ENCODE measurements at places on chromosomes 3 and 15. TPM values are rescaled to one million over a fixed set of nuclear protein-coding genes. Genes with fewer than 3 reads are reported as not detected.

- DNase-seq = peak; percentile 18
Observed at GRCh38 chr3:56970461-56970879, 90.0 kb upstream of the SPATA12 start.

The AP3B2 gene
- total RNA-seq = not detected

DNA sequence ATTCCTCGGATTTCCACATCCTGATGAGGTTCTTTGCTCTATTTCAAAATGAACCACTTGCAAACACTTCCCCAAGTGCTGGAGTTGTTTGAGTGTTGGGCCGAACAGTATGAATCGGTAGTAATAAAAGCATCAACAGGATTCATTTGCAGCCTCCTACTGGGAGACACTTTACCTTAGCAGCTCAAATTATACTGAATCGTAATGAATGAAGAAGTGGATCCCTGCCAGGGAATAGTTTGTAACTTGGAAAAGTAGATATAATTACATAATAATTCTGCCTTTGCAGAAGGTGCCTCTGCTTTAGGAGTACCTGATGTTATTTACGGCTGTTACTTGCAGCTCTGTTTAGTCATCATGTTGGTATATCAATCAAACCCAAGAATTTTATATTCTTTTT, 669.1 kb downstream of the CADM2 start:
- DNase-seq = no peak

The ALAS1 gene
- 29.7 TPM for total RNA-seq

- no peak for DNase-seq
Observed at GRCh38 chr3:34207806-34208205, 409.4 kb downstream of the PDCD6IP start.

GRCh38 chr15:69718916-69719315, 266.3 kb downstream of the RPLP1 start:
- DNase-seq = no peak

DNA sequence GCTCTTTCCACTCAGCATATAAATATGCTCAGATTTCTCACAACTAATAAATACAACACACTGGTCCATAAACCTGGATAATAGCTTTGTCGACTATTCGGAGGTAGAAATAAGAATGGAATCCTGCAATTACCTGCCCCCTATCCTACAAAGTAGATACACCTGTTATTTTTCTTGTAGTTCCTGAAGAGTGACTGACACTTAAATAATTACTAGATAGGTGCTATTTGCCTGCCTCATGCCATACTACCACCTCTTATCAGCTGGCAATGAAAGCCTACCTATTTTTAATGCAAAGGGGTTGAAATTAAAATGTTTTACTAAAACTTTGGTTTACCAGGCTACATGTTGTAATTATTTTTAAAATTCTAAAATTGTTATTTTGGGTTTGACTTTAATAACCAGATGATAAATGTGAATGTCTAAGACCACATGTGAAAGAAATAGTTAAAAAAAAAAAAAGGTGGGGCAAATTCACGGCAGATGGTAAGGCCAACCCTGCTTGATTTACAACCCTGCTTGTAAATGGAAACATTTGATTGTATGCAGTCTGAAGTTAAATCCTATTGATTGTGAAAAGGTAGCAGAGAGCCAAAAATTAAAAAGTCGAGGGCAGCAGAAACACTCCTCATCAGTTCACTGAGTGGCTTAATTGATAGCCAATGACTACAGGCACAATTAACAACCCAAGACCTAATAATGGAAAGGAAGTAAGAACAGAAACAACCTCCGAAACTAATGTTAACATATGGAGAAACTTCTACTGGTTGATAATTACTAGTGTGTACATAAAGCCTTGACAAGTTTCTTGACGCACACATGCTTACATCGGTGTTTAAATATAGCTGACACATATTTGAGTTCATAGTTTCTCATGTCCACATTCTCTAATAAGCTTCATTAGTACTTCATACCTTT, 8.9 kb downstream of the PEAK1 start:
- DNase-seq = no peak

The UBAP1L gene
- total RNA-seq = 0.28 TPM

GRCh38 chr3:138600100-138600745, 6.2 kb upstream of the CEP70 start:
- no peak for DNase-seq

DNA sequence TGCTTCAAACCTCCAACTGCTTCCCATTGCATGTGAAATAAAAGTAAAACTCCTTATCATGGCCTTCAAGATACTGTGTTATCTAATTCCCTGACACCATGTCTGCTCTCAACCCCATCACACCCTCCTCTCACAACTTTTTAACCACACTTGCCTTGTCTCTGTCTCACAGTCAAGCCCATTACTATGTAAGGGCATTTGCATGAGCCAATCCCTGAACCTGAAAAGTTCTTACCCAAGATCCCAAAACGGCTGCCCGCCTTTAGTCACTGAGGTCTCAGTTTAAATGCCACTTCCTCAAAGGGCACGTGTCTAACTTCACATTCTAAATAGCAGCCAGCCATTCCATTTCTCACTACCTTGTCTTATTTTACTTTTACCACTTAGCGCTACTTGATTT, 83.1 kb downstream of the SST start:
- DNase-seq = no peak

DNA sequence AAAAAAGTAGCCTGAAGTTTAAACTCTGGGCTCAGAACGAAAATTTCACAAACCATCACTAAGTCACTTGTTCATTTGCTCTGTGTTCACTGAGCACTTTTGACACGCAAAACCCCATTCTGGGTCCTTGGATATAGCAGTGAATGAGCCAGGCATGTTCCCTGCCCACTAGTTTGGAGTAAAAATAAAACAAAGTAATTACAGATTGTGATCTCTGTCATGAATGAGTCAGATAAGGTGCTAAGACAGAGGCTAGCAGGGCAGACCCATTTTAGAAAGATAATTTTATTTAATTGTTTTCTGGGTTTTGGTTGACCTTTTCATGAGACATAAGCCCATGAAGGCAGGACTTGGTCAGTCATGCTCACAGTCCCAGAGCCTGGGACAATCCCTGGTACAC, 84.1 kb upstream of the ARHGEF3 start:
- DNase-seq = no peak

The ZNF502 gene
- total RNA-seq = 5.7 TPM

- peak; percentile 76 for DNase-seq
Observed at GRCh38 chr3:152399374-152399773, 130.6 kb downstream of the MBNL1 start.

DNA sequence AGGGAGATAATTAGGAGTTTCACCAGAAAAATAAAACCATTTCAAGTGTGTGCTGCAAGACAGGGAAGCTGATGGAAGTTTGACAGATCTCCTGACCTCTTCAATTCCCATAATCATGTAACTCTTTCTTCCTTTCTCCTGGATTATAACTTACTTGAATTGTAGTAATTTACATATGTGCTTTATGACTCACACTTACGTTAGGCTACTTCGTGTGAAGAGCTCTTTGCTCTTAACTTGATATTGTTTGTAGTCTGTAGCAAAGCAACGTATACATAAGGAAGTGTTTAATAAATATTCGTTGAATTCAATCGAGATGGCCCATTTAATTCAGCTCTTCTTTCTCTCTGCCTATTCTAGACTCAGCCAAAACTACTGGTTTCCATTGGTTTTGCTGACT, 23.5 kb downstream of the ROBO2 start:
- DNase-seq = no peak

The NUP210 gene
- total RNA-seq = under 0.01 TPM

DNA sequence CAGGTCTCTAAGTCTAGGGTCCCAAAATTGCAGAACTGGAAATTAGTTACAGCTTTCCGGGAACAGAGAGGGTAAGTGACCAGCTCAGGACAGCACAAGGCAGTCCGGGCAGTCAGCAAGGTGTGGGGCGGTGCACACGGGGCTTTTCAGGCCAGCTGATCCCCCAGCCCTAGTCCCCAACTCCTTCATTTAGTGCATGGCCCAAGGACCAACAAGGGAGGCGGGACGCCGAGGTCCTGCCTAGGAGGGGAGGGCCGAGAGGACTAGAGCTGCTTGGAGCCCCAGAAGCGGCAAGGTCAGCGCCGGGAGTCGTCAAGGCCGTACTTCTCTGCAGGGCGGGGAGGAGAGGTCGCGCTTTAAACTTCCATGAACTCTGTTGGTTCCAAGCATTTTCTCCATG, 2.0 kb upstream of the PDE8A start:
- no peak for DNase-seq

The MYO5A gene
- total RNA-seq = 65.3 TPM

The RASL12 gene
- total RNA-seq = under 0.01 TPM

DNA sequence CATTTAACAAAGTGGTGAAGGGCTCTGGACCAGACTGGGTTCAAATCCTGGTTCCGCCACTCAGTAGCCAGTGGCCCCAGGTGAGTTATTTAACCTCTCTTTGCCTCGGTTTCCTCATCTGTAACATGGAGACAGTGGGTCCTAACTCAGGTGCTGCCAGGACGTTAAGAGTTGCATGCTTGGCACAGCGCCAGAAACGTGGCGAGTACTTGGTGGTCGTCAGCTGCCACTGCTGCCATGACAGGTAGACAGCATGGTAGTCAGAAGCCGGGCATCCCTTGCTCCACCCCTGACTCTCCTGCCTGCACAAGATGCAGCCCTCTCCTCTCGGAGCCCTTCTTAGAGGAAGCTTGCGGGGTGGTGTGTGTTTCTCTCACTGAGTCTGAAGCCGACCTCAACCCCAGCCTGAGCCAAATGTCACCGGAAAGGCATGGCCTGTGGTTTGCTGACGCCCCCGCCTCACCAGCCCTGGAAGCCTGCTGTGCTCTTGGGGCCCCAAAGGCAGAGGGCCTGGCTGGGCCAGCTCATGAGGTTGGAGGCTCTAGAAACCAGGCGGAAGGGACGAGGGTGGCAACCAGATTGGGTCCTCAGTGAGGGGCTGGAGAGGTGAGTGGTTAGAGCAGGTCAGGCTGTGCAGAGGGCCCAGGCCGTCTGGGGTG, 160.8 kb upstream of the TLE3 start:
- DNase-seq = no peak

The RTP3 gene
- not detected for total RNA-seq

DNA sequence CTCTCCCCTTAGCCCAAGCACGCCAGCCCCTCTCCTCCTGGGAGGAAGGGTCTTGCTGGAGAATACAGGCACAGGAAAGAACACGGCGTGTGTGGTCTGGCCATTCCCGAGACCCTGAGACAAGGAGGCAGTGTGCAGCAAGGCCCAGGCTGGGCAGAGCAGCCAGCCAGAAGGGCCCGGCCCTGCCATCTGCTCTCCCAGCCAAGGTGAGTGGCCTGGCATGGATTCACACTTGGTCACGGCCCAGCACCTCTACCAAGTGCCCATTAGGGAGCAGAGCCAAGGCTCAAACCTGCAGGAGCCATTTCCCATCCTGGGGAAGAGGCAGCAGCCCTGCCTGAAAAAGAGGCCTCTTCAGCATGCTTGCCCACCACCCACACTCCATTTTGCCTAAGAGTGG, 28.6 kb downstream of the MEGF11 start:
- DNase-seq = no peak

DNA sequence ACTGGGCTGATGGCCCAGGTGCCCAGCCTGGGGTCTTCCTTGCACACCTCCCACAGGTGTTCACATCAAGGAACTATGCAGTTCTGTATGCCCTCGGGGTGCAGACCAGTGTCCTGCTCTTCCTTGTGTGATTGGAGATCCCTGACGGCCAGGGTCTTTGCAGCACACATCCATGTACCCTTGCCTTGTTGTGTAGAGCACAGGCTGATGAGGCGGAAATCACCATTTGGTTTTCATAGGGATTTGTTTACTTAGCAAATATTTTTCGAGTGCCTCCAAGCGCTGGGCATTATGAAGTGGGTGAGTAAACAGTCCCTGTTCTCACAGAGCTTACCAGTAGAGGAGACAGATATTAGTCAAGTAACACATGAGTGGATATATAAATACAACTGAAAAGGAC, 209.3 kb upstream of the UMPS start:
- peak; percentile 8 for DNase-seq

DNA sequence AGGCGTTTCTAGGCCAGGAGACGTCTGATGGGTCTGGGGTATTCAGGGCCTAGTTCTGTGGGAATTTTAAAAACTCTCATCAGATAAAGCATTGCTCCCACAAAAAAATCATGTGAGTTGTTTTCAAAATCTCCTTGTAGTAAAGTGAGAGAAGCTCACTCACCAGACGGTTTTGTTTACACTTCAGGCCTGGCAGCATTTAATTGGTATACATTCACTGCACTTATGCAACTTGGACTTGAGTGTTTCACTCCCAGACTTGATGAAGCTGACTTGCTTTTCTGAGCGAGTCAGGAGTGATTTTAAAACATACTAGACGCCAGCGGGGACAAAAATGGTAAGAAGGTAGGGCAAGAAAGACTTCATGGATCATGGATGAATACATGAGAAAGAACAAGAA, 75.2 kb downstream of the SLCO3A1 start:
- no peak for DNase-seq

The GSK3B gene
- total RNA-seq = 39.7 TPM

DNA sequence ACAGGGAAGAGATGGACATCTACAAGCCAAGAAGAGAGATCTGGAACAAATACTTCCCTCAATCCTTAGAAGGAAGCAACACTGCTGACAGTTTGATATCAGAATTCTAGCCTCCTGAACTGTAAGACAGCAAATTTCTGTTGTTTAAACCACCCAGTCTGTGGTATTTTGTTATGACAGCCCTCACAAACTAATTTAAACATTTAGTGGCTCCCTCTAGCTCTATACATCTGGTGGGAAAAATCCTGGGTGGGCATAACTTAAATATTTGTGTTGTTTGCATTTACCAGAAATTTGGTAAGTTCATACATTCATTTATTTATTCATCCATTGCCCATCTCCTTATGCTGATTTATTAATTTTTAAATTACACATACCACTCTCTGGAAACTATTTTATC, 62.5 kb upstream of the GSK3B start:
- DNase-seq = no peak

All from IMR-90 (cell line).